Stimulated activated CD4-positive, alpha-beta T cell treated with anti-CD3 and anti-CD28 coated beads, Interleukin-1b, Interleukin-23, amount 100 ng/mL, for 1 hour (primary cell): ENCODE measurements at places on chromosomes 5 and 9.

DNA sequence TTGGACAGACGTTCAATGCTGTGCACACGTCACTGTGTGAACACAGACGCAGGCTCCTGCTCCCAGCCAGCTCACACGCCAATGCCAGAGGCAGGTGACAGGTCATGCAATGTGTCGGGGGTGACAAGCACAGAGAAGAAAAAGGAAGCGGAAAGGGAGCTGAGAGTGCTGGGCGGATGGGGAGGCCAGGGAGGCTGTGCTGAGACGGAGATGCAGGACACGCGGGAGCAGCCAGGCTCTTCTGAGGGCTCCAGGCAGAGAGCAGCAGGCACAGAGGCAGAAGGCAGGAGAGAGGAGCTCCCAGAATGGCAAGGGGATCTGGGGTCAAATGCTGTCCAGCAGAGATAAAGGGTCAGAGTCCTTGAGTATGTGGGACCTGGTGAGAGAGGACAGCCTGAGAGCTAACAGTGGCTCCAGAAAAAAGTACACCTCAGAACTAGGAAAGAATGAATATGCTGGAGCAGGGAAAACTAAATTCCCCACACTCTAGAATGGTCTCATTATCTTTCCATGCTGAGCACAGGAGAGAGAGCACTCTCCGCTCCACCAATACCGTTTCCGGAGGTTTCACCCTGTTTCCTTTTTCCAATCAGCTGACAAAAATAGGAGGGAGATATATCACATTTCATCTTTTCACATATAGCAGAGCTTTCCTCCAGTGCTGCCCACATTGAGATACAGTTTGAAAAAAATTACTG, 32.8 kb upstream of the NSMF start:
- no peak for DNase-seq

GRCh38 chr5:83540105-83540504, 68.6 kb downstream of the VCAN start:
- no peak for DNase-seq

DNA sequence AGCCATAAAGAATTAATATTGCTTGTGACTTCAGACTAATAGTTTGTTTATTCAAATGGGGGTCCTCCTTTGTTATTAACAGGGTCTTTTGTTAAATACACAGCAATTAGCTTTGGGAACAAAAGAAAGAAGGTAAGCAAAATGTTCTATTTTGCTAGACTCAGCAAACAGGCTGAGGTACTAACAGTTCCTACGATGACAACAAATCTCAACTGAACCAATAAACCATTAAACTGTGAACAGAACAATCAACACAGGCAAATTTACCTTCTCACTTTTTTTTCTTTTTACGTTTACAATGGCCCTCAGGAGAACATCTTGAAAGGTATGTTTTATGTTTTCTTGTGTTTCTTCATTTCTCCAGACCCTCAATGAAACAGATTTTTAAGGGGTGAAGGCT, 207.2 kb downstream of the NFIB start:
- no peak for DNase-seq

GRCh38 chr9:88777498-88778312, 213.6 kb upstream of the S1PR3 start:
- no peak for DNase-seq

DNA sequence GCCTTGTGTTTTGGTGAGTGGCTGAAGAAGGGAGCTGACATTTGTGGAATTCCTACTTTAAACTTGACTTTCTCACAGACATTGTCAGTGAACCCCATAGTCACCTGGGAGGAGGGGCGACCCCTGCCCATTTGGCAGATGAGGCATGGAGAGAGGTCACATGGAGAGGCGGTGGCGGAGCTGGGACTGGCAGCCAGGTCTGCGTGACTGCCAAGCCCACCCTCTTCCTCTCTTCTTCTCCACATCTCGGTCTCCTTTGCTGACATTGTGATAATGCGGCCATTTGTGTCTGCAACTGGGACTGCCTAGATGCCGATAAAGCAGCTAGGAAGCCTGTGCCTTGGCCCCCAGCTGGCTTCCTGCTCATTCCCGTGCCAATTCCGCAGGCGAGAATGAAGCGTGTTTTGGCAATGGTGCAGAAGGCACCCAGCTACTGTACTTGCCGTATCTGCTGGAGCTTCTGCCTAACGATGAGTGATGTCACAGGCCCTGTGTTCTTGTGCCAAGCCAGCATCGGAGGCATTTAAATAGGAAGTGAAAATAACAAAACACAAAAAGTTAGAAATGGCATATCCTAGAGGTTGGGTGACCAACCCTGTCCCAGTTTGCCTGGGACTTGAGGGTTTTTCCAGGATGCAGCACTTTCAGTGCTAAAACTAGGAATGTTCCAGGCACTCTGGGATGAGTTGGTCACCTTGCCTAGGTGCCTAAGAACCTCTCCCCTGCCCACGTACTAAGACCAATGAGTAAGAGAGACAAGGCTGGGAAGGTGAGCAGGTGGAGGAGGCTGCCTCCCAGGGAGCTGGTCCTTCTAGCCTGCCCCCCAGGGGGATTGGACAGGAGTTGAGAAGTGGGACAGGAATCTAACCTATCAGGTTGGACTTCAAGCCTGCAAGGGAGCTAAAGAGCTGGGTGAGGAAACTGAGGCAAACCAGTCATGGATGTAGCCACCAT, 23.6 kb downstream of the OLFML2A start:
- DNase-seq, result no peak

- DNase-seq, result no peak
Measured at GRCh38 chr9:16069671-16070454, 517.0 kb downstream of the CCDC171 start.

GRCh38 chr5:150357326-150358260, at the start of gene TCOF1:
TSS of gene TCOF1 (plus strand) at chr5:150357697. CDS start at chr5:150357747, 50 bp downstream.
- DNase-seq, result peak; percentile 91

DNA sequence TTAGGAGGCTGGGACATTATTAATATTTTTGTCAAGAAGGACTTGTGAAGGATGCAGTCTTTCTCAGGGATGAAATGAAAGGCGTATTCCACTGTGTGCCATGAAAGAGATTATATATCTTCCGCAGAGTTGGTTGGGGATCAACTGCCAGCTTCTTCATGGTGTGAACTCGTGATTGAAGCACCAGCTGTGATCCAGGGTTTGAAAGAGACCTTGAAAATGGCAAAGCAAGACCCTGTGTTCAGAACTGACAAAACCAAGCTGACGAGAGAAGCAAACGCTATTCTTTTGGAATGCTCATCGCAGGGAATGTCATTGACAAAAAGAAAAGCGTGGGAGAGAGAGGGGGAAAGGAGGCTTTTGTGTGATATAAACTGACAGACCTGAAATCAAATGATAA, 263.9 kb upstream of the ZNF608 start:
- DNase-seq, result no peak

- DNase-seq, result no peak
Measured at GRCh38 chr5:93196986-93197385, 384.0 kb downstream of the NR2F1-AS1 start.

GRCh38 chr9:94720846-94721549, 5.5 kb upstream of the AOPEP start:
- no peak for DNase-seq

DNA sequence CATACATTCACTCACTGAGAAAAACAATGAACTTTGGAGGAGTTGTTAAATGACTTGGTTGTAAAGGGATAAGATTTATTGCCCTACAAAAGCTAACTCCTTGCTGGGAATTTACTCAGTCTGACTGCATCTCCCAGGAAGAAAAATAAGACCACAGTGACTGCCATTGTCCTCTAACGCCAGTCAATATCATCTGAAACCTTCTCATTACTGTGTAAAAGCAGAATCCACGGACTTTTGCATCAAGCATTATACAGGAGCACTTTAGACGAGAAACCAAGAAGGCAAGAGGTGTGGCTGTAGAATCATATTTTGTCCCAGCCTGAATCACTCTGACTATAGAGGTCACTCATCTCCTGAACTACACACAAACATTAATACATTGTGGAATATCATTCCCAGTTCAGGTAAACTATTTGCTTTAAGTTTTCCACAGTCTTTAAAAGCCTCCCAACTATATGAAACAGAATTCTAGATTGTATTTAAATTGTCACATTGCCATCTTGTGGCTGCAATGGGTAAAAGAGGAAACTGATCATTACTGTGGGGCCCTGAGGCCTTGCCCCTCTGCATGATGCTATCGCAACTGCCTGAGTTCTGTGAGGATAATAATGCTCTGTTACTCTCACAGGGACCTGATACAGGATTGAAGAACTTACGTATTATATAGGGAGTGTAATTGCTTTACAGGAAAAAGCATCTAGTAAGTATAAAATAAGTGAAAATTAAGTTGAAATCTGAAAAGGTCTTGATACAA, 142.9 kb downstream of the SLCO4C1 start:
- no peak for DNase-seq

DNA sequence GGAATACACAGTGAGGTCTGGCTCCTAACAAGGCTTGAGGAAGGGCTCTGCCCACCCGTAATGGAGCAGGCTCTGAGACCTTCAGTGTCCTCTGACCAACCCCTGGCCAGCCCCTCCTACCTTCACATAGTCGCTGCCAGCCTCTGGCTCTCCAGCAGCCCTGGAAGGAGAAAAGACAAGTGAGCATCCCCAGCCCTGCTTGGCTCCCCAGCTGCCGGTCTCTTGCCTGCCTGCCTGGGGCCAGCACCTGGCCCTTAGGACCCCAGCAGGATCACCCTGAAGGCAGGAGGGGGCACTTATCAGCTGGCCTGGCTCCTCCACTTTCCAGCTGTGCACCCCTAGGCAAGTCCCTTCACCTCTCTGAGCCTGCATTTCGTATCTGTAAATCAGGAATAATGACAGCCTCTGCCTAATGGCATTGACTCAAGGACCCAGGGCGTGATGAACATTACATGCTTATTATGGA, 16.9 kb downstream of the SH2D3C start:
- DNase-seq, result no peak

DNA sequence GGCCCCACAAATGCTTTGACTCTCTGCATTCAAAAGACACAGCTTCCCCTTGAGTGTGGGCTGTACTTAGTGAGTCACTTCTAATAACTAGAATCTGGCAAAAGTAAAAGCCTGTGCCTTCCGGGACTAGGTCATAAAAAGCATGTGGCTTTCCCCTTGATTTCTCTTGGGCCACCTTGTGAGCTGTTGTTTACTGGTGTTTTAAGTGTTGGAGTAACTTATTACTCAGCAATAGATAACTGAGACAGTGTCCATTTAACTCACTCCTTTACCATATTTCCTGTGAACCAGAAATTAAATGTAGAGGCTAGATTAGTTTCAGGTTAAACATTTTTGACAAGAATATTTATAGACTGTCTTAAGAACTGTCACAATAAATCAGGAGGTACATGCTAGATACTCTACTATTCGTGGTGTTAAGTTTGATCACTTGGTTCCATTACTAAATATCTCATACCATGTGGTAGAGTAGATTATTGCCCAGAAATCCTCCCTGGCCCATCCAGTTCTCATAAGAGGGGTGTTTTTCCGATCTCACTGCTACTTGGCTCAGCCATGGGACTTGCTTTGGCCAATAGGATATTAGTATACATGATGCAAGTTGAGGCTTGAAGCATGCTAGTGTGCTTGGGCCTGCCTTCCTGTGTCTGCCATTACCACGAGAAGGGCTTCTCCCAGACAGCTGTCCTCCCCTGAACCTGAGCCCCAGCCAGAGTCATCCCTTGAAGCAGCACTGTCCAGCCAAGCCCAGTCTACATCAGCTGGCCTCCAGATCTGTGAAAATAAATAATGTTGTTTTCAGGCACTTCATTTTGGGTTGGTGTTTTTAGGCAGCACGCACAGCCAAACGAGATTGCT, 10.4 kb upstream of the CMBL start:
- no peak for DNase-seq

- DNase-seq, result no peak
Measured at GRCh38 chr5:57259704-57260103, 85.8 kb downstream of the GPBP1 start.

- DNase-seq, result no peak
Measured at GRCh38 chr5:28328681-28329080, 1290.3 kb upstream of the CDH9 start.

DNA sequence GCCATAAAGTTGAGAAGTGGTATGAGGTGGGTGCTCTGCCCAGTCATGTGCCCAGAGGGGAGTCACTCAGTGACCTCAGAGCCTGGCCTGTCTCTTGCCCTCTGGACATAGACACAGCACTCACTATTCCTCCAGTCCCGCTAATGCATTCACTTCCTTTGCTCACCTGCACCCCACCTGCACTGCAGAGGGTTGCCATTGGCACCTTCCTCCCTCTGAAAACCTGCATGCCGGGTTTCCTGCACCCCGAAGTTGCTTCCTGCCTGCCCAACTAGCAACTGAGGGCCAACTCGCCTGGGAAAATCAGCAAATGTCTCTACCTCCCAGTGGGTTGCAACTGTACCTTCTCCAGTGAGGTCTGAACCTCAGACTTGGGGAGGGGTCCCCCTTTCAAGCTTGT, 48.1 kb upstream of the SPTLC1 start:
- DNase-seq, result no peak

GRCh38 chr9:133701981-133702797, 36.0 kb downstream of the SARDH start:
- DNase-seq, result peak; percentile 41

- no peak for DNase-seq
Measured at GRCh38 chr9:1538301-1538700, 476.8 kb upstream of the SMARCA2 start.

DNA sequence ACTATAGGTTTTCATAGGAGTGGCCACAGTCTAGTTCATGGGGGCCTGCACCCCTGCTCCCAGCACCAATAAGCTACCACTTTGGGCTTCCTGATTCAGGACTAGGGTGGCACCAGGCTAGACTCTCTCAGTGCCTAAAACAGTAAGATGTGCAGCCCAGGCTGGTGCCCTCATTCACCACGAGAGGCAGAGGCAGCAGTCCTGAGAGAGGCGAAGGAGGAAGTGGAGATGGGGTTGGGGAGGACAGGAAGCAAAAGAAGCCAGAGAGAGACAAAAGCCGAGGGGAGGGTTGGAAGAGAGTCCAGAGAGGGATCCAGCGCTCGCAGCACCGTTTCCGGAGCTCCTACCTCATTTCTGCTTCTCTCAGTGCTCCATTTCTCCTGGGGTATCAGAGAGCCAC, 180.9 kb downstream of the MED10 start:
- DNase-seq, result no peak

GRCh38 chr5:42309865-42310264, 113.4 kb upstream of the GHR start:
- DNase-seq, result no peak

DNA sequence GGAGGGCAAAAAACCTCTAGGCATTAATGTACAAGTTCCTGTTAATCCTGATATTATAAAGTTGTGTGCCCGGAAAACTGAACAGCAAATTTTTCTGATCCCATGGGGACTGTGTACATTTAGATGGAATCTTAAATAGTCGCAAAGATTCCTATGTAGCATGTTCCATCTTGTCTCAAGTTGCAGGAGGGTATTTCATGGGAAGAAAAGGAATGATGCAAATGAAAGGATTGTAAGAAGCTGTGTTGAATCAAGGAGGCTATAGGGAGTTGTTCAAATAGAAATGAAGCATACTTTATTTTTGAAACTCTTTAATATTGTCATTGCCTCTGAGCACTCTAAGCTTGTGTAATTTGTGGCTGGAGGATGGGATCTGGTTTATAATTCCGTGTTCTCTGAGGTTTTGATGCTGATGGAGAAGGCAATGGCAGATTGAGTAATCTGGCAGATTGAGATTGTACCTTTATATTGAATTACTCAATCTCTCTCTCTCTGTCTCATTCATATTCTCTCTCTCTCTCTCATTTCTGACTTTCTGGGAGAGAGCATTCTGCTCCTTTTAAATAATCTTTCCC, 288.5 kb downstream of the OSTF1 start:
- DNase-seq, result no peak

GRCh38 chr9:92196909-92197308, 81.7 kb upstream of the SPTLC1 start:
- DNase-seq, result no peak
